Stimulated activated CD8-positive, alpha-beta memory T cell treated with anti-CD3 and anti-CD28 coated beads, Interleukin-7, amount 100 ng/mL, for 1 hour (primary cell): ENCODE measurements at places on chromosomes 12 and 14.
A peak's percentile ranks its signal among the peaks of the same experiment; 100 is the strongest.

GRCh38 chr12:132872975-132873421 lies 14.4 kb downstream of the CHFR start:
- DNase-seq = no peak

DNA sequence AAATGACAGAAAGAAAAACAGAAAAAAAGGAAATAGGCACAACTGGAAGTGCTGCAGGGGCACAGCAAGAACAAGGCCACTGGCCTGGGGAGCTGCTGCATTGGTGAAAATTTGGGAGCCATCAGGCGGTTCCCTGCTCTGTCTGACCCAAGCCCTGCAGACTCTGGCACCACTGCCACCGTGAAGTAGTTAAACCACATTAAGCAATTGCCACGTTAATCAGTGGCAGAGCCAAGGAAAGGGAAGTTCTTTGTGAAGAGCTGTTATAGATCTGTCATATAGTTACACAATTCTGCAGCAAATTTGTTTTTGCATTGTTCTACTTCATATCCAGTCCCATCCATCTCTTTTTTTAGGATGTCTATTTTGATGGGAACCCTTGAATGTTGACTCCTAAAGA lies 915.3 kb downstream of the FSCB start:
- no peak for DNase-seq

- DNase-seq = no peak
These were observed 73.0 kb downstream of the NINJ2 start for GRCh38 chr12:590206-590750.

GRCh38 chr12:6384499-6385436 lies 806 bp downstream of the LTBR start:
- no peak for DNase-seq

DNA sequence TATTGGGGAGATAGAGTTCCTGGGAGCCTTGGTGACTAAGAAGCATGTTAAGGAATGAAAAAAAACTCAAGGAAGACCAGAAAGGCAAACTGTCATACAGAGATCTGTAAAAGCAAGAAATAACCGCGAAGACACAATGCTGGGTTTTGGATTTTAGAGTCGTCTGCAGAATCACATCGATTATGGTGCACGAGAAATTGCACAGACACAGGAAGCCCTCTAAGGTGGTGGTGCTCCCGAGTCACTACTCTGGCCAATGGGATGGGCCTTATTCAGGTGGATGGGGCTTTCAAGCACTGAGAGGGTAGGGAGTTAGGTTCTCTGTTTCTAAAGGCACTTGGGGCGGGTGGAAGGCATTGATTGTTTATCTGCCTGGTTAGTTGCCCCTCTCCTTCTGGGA lies 10.3 kb upstream of the FLVCR2 start:
- no peak for DNase-seq

- DNase-seq = no peak
These were observed at the start of gene NEUROD4 for GRCh38 chr12:55019784-55020183. NEUROD4 (plus strand) TSS chr12:55019974; CDS start chr12:55026440, 6,466 bp downstream.

GRCh38 chr12:59186451-59186850 lies 266.1 kb upstream of the LRIG3 start:
- DNase-seq = no peak

DNA sequence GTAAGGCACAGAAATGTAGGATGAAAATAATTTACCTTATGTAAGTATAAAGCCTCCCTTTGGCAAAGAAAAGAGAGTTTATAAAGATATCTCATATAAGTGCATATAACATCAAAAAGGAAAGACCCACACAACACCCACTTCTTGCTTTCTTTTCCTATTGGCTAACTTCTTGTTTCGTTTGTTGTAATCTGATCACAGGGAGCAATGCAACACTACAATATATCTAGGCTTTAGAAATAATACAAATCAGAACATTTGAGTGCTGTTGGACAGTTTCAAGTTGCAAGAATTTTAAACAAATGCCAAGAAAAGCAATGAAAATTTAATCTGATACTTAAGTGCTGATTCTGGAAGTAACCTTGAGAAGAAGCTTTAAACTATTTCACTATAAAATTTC lies 1.3 kb downstream of the FGD6 start:
- no peak for DNase-seq

GRCh38 chr14:94570002-94570400 lies 8.8 kb downstream of the SERPINA4 start:
- DNase-seq = no peak

DNA sequence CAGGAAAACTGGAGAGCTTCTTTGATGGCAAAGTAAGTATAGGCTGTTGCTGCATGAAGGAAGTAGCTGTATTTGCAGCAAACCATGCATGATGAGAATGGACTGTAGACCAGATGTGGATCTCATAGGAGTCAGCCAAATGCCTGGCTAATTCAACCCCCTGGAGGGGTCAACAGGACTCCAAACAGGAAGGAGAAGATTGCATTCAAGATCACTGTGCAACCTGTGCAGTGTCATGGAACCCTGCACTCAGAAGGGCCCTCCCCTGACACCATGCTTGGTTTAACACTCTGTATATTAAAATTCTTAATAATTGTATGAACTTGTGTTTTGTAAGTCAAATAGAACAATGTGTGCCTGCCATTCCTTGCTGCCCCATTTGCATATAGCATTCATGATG lies 225.1 kb upstream of the FSCB start:
- no peak for DNase-seq

GRCh38 chr12:106127338-106128126 lies 11.2 kb downstream of the NUAK1 start:
- no peak for DNase-seq

- DNase-seq = peak; percentile 32
These were observed 52.2 kb downstream of the ATF7IP start for GRCh38 chr12:14417715-14418114.

DNA sequence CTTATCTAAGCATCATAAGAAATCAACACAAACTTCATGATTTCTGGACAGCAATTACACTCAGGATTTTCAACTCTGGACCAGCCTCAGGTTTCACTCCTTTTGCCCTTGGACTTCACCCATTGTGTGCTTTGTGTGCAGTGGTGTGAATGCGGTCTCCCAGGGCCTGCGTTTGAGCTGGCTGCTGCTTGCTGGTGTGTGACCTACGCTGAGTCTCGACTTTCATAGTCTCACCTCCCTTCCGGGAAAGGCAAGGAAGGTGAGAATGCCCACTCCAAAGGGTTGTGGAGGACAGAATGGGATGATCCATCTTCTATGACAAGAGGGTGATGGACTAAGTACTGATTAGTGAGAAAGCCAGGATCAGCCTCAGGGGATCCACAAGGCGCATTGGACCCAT lies 228.8 kb downstream of the C12orf75 start:
- no peak for DNase-seq

DNA sequence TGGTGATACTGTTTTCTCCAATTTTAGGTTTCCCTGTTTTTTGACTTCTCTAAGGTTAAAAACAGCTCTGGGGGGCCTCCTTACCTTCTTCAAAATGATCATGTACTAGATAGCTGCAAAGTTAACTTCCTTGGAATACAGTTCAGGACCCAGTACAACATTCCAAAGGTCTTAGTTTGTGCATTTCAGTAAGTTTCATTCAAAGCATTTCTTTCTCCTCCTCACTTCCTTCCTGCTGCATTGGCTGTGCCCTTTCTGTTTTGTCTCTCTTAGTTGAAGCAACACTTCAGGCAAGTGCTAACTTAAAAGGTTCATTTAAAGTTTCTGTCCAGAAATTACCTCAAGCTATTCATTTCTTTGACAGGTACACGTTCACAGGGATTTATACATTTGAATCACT lies 95.7 kb downstream of the SCN8A start:
- DNase-seq = no peak

DNA sequence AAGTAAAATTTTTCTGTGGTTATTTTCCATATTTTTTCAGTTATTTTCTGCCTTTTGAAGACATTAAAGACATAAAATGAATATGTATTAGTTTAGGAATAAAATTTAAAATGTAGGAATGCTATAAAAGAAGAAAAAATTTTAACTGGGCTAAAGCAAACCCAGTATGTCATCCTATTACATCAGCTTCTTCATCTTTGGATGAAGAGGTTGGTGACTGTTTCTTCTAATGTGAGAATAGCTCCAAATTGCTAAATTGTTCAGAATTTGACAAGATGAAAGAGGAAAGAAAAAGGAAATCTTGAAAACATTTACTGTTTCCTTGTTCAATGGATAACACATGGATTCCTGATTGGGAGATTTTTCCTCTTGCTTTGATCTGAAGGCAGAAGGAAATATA lies 52.7 kb upstream of the PZP start:
- DNase-seq = no peak

GRCh38 chr12:129839679-129840078 lies 64.1 kb downstream of the TMEM132D start:
- no peak for DNase-seq

DNA sequence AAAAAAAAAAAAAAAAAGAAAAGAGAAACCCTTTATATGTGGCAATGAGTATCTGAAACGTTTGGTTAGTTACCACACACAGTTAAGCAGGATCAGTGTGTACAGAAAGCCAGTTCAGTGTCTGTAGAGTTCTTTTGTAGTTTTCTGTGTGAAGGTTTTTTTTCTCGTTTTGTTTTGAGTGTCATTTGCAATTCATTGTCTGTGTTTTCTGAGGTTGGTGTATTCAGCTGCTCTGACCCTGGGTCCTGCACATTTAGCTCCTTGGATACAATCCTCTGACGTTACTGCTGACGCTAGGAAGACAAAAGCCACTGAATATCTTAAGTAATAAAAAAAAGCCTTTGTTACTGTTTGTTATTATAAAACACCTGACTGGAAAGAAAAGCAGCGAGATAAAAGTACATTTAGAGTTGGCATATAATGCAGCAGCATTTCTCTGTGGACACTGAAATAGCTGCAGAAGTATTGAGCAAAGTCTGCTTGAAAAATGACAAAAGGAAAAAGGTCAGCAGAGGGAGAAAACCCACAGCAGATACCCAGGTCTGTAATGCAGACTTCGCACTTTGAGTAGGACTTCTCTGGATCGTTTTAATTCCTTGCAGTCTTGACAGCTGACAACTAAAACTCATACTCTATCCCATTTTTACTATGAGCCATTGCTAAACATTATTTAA lies 89.0 kb downstream of the POLR3B start:
- no peak for DNase-seq

DNA sequence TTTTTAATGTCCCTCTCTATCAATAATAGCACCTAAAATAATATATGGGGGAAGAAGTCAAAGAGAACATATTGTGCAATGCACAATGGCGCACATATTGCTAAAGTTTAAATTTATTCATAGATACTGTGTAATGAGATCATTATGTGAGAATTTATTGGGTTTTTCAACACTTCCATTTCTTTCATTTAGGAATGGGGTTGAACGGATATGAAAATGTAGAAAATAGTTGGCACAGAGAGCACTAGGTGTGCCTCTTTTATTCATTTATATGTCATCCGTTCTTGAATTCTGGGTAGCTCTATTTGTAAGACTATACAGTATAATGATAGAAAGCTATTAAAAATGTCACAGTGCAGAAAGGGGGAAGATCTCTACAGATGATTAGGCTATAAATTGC lies 63.9 kb downstream of the ATG14 start:
- DNase-seq = no peak

GRCh38 chr12:93453633-93454032 lies 11.9 kb upstream of the UBE2N start:
- no peak for DNase-seq

DNA sequence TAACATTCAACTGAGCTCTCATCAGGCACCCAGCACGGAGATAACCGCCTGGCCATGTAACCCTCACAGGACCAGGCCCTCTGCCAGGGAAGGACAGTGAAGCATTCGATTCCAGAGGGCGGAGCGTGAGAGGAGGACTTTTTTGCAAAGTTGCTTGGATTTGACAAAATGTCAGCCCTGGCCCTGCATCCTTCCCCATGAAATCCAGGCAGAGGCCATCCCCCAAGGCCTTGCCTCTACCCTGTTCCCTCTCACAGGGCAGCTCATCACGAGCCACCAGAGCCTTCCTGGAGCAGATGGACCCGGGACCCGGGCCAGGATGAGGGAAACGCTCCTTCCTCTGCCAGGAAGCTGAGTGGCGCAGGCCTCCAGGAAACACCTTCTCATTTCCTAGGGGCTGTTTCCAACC lies 17.0 kb downstream of the CAMKK2 start:
- DNase-seq = no peak

DNA sequence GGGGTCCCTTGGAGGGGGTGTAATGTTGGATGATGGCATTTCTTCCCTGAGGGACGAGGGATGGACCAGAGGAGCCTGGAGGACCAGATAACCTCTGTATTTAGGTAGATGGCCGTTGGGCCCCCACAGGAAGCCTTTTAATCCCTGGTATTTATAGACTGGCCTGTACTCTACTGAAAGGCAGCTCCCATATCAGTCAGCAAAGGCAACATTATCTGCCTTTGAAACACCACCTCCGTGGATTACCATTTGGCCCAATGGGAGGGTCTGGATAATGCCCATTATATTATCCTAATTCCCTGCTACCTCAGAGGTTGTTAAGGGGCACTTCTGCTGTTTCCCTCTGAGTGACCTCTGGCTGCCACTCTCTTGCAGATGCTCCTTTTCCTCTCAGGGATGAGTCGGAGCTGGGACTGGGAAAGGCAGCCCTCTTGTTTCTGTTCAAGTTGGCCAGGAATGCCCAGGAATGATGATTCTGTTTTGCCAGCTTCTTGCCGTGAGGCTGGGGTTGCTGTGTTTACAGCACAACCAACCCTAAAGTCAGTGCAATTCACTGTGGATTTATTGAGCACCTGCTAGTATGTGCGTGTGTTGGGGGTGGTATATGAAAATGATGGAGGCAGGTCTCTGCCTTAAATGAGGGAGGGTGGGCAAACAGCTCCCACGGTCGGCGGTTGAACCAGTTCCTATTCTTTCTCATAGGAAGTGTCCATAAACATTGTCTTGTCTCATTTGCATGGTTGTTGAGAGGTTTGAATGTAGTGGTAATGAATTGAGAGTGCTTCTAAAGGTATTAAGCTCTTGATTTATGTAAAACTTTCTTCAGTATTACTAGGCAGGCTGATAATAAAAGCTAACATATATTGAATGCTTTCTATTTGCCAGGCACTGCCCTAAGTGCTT lies 18.1 kb downstream of the SUSD6 start:
- DNase-seq = no peak

- DNase-seq = no peak
These were observed 105.2 kb downstream of the RBM19 start for GRCh38 chr12:113860950-113861349.
